ENCODE measurements at places on chromosomes 6 and 20.

DNA sequence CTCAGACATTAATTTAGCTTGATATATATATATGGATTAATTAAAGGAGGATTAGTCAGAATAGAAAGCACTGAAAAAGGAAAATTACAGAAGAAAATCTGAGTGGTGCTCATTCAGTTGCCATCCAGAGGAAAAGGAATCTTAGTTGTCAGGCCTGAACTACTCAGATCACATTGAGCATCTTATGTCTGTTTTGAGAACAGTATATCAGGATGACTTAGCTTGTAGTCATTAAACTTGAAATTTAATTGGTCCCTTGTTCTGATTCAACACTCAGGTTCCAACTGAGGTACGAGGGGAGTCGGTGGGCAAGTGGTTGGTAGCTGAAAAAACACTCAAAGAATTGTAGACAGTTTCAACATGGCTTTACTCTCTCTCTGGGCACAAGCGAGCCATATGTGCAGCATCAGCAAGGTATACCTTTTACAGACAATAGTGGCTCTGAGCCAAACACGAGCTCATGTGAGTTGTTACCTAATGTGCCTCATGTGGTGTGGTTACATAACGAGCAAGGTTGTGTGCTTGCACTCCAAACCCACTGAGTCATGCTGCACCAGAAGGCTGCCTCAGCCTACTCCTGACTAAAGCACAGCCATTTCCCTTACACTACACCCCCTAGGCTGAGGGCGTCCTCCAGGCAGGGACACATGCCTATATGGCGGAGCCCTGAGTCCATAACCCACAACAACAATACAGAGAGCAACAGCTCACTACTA, 73.0 kb upstream of the HMGN3 start:
- DNase-seq = no peak

GRCh38 chr20:2152317-2152716, 50.7 kb downstream of the STK35 start:
- no peak for DNase-seq

GRCh38 chr20:37640600-37641561, 52.9 kb upstream of the CTNNBL1 start:
- DNase-seq = no peak

DNA sequence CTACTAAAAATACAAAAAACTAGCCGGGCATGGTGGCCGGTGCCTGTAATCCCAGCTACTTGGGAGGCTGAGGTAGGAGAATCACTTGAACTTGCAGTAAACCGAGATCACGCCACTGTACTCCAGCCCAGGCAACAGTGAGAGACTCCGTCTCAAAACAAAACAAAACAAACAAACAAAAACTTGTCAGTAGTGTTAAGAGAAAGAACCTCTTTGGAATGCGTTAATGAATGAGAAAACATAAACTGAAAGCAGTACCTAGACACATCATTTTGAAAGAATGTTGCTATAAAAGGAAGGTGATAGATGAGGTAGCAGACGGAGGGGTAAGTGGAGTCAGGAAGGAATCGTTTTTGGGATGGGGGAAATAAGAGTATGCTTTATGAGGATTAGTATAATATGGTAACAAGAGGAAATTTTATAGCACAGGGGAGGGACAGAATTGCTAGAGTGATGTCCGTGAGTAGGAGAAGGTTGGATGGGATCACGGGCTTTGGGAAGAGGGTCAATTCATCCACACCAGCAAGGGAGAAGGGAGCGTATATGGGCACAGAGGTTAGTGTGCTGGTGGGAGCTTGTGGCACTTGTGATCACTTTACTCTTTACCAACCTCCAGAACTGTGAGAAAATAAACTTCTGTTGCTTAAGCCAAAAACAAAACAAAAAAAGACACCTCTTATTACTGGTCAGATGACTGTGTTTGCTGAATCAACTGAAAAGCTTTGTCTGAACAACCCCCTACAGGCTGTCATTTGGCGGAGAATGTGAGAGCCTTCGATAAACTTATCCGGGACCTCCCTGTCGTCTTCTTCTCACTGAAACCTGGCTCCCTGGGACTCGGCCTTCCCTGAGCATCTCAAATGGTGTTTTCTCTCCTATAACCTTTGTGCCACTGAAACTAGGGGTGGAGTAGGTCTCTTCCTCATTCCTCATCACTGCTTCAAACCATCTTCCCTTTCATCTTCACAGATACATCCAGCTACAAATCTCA, 48.9 kb upstream of the TFAP2A start:
- DNase-seq = no peak

DNA sequence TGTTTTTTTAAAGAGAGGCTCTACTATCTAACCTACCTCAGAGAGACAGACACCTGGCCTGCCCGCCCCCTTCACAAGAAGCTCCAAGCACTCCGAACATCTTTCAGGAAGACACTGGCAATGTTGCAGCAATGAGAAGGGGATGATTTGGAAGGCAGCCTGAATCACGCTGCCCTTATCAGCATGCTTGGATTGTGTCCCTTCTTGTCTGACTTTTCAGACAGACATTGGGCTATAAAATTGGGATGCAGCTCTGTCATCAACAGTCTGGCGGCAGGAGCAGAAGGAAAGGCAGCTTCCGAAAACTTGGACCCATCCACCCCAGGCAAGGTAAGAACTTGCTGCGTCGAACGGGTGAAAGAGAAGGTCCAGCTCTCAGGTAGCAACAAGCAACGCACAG, 56.0 kb downstream of the CDK5RAP1 start:
- DNase-seq = no peak

GRCh38 chr6:137764464-137764863, 102.6 kb upstream of the TNFAIP3 start:
- no peak for DNase-seq

DNA sequence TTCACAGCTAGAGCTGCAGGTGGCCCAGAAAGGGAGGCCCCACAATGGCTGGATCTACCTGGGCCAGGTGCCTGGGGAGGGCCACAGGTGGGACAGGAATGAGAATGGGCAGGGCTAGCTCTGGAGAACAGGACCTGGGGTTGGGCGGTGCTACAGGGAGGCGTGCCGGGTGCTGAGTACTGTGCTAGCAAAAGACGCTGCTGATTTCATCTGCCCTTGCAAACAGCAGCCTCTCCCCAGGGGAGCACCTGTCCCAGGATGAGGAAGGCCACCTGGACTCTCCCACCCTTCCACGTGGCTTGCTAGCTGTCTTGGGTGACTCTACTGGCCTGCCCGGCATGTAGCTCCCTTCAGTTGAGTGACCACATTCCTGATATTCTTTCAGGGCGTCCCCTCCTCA, 6.6 kb upstream of the YTHDF1 start:
- no peak for DNase-seq

DNA sequence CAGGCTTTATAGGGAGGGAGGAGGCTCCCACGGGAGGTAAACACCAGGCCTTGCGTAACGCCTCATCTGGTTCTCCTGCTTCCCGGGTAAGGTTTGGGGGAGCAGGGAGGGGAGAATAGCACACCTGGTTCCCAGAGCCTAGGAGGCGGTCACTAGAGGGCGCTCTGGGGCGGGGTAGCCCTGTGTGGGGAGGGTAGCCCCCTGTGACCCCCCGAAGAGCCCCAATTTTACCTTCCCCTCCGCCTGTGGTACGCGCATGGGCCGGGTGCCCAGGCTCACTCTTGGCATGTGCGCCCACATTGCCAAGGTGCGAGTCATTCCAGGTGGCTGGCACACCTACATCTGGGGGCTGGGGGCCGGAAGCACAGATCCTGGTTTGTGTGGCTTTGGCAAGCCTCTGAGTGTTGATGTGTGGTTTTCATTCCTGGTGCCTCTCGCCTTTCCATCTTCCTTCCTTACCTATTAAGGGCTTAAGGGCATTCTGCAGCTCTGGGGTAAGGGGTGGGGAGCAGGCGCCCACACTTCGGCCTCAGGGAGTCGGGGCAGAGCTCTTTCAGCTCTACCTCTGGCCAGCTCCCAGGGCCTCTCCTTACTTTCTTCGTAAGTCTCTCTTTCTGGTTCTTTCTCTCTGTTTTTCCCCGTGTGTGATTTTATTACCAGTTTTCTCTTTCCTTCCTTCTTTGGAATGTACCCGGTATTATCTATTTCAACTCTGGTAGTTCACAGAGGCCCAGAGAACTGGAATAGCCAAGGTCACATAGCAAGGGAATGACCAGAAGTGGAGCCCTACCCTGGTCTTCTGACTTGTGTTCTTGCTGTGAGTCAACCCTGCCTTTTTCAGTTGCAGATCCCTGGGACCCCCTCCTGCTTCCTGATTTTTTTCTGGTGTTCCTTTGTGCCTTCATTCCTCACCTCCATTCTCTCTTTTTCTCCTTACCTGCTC, 492 bp upstream of the RNF39 start:
- no peak for DNase-seq

- DNase-seq = peak; percentile 47
Observed at GRCh38 chr20:45347936-45348778, at the start of gene SDC4. Gene SDC4, minus strand, starts transcription at chr20:45348424. Its CDS starts 40 bp downstream, at chr20:45348384.

DNA sequence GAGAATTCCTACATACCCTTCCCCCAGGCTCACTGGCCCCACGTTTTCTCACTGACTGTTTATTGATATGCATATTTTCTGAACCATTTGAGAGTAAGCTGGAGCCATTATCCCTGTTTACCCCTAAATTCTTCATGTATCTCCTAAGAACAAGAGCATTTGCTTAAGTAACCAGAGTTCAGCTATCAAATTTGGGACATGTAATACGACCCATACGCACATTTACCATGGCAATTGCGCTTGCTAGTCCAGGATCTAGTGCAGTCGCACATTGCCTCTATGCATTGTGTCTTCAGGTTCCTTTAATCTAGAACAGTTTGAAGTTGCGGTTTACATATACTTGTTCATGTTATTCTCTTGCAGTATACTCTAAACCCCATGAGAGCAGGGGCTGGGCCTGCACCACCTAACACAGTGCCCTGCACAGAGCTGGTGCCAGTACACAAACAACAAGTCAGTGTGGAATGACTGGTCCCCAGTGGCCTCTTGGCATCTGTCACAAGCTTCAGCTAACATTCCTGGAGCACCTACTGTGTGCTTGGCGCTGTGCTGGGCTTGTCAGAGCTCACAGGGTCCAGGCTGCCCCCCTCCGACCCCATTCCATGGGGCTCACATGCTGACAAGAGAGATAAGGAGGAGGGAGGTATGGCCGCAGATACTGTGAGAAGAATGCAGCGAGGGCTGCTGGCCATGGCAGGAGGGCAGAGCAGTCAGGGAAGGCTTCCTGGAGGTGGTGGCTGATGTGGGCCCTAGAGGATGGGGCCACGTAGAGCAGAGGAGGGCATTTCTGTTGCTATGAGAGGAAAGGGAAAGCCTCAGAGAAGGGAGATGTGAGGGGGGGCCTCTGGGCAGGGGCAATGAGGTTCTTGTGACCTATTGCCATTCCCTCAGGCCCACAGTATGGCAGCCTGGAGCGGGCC, 28.1 kb downstream of the SPDEF start:
- no peak for DNase-seq

DNA sequence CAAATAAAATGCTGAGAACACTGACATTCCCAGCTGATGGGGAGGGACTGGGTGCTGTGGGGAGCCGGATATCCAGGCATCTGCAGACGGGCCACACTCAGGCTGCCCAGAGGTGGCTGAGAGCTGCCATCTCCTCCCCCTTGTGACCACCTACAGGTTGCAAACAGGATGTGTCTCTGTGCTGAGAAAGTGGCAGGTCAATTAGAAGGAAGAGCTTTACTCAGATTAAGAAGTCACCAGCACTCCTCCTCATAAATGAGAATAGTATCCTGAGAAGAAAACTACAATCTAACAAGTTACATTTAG, 63.0 kb downstream of the HUS1B start:
- DNase-seq = no peak

- DNase-seq = no peak
Observed at GRCh38 chr20:36579996-36580545, 6.7 kb downstream of the TGIF2 start.

DNA sequence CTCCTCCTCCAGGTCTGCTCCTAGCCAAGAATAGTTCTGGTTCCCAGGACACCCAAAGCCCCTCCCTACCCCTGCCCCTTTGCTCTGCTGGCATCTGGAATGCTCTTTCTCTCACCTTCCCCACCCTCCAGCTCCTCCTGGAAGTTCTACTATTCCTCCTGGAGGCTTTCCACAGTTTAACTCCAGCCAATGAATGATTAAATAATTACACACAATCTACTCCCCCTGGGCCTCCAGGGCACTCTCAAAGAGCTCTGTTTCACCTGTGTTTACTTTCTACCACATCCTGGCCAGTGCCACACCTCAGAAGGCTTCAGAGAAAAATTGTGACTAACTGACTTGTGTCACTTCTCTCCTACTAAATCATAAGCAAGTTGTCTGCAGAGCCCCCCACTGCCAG, 36.2 kb downstream of the GCM1 start:
- DNase-seq = no peak

GRCh38 chr6:157571269-157571668, 190.3 kb downstream of the ZDHHC14 start:
- DNase-seq = no peak

- peak; percentile 61 for DNase-seq
Observed at GRCh38 chr6:137389150-137389704, 105.0 kb downstream of the OLIG3 start.

DNA sequence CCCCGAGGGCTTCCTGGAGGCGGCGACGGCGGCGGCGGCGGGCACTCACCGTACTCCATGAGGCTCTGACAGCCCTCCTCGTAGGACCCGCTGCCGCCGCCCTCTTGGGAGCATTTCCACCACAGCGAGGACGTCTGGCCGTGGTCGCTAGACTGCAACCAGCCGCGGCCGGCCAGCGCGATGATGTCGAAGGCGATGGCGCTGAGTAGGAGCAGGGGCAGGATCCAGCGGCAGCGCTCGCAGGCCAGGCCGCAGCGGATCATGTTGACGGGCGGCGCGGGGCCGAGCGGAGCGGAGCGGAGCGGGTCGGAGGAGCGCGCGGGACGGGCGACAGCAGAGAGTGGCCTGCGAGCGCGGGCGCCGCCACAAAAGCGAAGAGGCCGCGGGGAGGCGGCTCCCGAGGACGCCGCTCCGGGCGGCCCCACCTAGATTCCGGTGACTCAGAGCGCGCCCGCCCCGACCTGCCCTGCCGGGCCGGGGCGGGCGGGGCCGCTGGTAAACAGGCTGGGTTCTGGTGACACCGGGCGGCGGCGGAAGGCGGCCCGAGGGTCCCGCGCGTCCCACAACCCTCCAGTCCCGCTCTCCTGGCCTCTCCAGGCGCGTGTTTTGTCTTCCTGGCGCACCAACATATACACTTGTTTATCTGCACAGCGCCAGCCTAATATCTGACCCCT, at the start of gene PERP:
Gene PERP, minus strand, starts transcription at position 342 of the 674 bp plus-strand sequence. Its CDS starts 79 bp downstream, at position 263.
- peak; percentile 51 for DNase-seq

GRCh38 chr6:34657307-34657978, 39.1 kb downstream of the ILRUN start:
- DNase-seq = no peak

DNA sequence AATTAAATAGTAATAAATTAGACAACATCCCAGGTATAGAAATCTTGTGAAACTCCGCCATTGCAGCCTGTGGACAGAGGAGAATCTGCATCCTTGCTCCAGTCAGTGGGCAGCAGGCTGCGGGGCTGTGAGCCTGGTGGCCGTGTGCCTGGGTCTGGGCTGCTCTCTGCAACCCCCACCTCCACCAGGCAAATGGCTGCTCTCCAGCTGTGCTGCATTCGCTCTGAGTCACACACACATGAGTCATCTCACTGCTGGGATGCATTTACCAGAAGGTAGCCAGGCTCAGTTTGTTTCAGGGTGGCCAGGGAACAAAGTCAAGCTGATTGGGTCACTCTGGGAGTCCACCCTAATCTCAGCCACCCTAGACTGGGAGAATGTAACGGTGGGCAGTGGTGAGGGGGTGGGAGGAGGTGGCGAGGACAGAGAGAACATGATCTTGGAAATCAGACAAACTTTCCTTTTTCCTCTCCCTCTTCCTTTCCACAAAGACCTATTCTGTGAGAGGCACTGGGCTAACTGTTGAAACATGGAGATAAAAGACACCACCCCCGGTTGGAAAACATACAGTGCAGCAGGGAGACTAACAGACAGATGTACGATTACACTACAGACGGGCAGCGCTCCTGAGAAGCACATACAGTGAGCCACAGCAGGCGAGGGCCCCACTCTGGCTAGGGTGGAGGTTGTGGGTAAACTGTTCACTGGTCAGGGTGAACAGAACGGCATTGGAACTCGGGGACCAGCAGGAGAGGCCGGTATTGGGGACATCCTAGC, 59.2 kb downstream of the TRAM2 start:
- DNase-seq = peak; percentile 7
